ENCODE measurements at places on chromosomes 12 and 14. TPM values are rescaled to one million over a fixed set of nuclear protein-coding genes. Genes with fewer than 3 reads are reported as not detected.

DNA sequence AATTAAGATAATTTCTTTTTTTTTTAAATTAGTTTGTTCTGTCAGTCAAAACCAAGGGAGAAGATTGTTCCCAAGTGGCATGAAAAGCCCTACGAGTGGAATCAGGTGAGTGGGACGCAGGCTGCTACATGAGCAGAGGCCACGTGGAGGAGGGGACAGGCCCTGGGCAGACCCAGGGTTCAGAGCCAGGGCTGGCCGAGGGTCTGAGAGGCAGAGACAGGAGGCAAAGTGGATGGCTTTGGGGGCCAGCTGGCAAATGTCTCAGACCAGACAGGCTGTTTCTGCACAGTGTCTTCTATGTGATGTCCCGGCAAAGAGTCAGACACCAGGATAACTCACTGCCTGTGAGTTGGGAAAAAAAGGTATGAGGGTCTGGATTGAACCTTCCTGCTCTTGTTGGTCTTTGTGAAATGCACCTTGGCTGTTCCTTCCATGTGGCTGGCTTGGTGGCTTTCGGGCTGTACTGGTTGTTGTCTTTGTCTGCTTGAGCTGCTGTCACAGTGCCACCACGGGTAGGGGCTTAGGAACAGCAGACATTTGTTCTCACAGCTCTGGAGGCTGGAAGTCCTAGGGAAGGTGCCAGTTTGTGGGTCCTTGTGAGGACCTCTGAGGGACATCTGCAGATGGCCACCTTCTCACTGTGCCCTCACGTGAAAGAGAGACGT lies 35.8 kb upstream of the ASPG start:
- no peak for DNase-seq

FOXG1 gene
- total RNA-seq: not detected

DNA sequence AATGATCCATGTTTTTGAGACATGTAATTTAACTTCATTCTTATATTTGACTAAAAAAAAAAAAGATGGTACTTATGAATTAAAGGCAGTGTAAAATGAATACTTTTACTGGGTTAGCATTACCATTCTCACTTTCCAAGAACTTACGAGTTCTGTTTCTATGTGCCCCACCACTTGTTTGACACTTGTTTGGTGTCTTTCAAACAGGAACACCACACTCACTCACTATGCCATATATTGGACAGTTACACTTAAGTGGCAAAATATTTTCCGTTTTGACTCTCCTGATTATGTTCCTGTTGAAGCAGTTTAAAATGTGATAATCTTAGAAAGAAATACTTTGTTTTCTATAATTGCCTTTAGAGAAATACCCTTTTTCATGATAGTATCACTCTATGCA lies 56.6 kb upstream of the ATXN7L3B start:
- no peak for DNase-seq

AMN gene
- not detected for total RNA-seq

GRCh38 chr12:88310069-88310468 lies 168.0 kb downstream of the TMTC3 start:
- DNase-seq: peak; percentile 28

TSPAN11 gene
- total RNA-seq: not detected

- no peak for DNase-seq
Measured at GRCh38 chr12:32548691-32549281, 130.3 kb upstream of the DNM1L start.

DNA sequence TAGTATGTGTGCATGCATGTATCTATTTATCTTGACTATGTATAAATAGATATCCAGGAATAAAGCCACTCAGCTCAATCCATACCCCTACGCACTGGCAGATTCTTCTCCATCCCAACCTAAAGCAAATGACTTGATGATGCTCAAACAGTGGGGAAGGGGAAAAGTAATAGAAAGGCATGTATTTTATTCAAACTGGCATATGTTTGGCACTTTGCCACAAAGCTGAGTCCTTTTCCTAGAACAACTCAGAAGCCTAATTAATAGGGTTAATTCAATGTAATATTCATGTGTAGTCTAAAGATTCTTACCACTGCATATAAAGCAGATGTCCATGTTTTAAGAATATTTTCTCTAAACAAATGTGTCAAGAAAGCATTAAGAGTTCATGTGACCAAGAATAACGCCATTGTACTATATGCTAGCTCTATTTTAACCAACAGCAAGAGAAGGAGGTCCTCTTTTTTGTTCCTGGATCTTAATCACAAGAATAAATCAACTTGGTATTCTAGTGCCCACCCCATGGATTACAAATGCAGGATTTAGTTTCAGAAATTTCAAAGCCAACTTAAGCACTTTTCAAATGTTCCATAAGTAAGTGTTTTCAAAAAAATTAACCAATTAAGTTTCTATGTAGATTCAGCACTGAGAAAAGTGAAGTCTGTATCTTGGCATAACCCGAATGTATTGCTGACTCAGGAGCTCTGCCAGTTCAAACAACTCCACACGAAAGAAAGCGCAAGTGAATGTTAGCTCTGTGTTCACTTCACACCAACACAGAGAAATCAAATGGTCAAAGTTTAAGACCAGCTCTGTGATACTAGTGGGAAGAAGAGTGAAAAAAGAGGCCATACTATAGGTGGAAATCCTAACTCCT lies 233.6 kb downstream of the MED13L start:
- DNase-seq: no peak

All from PC-3 (cell line).